Putamen (tissue), 1 donor: ENCODE measurements at places on chromosomes 2 and 18.

GRCh38 chr2:83006961-83007360 lies 1452.1 kb downstream of the SUCLG1 start:
- DNase-seq = no peak

- no peak for DNase-seq
Observed at GRCh38 chr2:238988105-238988504, 140.2 kb downstream of the TWIST2 start.

DNA sequence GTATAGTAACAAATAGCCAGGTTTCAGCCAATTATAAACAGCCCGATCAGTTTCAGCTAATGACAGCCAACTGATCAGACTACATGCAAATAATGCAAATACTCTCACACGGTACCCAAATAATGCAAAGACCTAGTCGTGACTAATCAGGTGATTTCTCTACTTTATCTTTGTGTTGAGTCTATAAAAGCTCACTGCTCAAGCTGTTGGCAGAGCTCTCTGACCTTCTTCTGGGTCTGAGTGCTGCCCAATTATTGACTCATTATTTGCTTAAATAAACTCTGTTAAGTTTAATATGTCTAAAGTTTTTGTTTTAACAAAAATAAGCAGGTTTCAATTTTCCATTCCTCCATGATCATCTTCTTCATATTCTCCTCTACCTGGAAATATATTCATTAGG lies 1971.7 kb downstream of the SUCLG1 start:
- DNase-seq = no peak

DNA sequence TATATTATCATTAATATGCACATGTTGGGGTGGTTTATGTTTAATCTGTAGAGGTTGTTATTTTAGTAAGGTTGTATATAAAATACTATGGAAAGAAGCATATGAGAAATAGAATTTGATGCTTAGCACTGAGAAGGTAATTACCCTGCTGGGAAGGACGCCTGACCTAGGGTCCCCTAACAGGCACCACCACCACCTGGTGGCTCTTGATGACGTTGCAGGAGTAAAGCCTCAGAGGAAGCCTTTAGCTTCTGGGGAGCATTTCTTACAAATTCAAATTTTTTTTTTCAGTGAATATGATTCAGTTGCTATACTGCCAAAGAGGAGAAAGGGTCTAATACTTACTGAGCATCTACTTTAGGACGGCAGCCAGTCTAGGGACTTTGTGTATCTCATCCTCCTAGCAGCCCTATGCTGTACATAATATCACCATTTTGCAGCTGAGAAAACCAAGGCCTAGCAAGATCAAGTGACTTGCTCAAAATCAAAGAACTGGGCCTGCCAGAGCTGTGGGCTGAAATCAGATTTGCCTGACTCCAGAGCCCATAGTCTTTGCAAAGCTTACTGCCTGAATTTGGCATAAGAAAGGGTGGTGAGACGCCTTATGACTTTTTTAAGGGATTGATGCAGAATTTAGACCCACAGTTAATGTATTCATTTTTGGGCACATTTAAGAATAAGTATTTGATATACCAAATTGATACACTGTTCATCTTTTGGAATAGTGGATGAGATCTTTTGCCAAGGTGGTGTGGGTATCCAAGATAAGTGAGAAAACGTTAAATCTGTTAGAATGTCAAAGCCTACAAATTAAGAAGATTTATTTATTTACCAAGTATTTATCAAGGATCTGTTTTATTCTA lies 78.8 kb upstream of the GAREM1 start:
- peak; percentile 29 for DNase-seq

- DNase-seq = no peak
Observed at GRCh38 chr2:72982781-72983499, 65.6 kb downstream of the EMX1 start.

- DNase-seq = no peak
Observed at GRCh38 chr2:220394433-220394832, 767.0 kb downstream of the SLC4A3 start.

GRCh38 chr2:120491111-120491625 lies 145.2 kb downstream of the INHBB start:
- DNase-seq = no peak

- no peak for DNase-seq
Observed at GRCh38 chr18:77077401-77077800, 55.2 kb downstream of the MBP start.

DNA sequence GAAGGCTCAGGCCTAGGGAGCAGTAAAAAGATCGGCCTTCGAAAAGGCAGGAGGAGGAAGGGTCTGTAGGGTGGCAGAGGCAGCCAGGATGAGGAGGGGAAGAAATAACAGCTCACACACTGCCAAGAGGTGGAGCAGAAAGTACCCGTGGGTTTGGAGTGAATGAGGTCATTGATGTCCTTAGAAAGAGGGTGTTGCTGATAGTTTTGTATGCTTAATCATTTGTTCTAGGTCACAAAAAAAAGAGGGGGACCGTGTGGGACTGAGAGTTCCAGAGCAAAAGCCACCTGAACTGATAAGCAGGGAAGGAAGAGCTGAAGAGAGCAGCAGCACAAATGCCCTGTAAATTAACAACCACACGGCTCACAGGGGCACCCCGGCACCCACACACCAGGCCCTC lies 140.4 kb downstream of the FAM161A start:
- DNase-seq = no peak

DNA sequence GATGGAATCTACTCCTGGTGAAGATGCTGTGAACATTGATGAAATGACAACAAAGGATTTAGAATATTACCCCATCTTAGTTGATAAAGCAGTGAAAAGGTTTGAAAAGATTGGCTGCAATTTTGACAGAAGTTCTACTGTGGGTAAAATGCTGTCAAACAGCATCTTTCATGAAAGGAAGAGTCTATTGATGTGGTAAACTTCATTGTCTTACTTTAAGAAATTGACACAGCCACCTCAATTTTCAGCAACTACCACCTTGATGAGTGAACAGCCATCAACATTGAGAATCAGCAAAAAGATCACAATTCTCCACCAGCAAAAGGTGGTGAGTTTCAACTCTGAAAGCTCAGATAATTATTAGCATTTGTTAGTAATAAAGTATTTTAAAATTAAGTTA lies 310.3 kb upstream of the RBMS1 start:
- no peak for DNase-seq

GRCh38 chr2:26649322-26649721 lies 8.2 kb upstream of the CIB4 start:
- no peak for DNase-seq

- no peak for DNase-seq
Observed at GRCh38 chr2:220648628-220649027, 923.5 kb downstream of the EPHA4 start.

- DNase-seq = peak; percentile 88
Observed at GRCh38 chr2:231348704-231349373, 46.7 kb upstream of the B3GNT7 start.

DNA sequence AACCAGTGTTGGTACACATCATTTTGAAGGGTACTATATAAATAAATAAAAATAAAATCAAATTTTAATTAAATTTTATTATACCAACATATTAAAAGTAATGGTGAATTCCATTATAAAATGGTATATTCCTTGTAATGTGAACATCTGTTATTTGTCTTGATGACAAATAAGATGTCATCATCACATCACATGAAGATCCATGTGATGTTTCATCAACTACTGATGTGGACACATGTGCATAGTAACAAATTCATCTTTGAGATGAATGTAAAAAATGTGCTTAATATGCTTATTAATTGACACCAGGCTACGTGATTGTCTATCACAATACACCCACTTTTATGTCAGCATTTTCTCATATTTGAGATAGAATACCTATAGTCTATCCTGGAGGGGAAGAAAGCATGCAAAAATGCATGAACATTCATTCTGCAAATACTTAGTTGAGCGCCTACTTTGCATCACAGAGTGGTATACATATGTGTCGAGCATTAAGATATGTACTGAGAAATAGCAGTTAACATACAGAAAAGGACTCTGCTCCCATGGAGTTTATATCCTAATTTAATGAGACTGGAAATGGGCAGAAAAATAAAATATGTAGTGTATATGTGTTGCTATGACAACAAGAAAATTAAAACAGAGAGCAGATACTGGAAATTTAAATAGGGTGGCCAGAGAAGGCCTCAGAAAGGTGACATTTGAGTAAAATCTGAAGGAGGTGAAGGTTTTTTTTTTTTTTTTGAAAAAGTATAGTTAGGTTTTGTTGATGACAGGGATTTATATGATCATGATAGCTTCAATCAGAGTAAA lies 281.1 kb downstream of the ARHGAP15 start:
- DNase-seq = no peak
